Head of caudate nucleus (tissue), 42 donors: ENCODE measurements at places on chromosomes 4 and X.

GRCh38 chr4:41124916-41125548, 89.3 kb downstream of the APBB2 start:
- DNase-seq = no peak

GRCh38 chrX:150587585-150588503, 19.4 kb downstream of the MTM1 start:
- DNase-seq = peak; percentile 49

DNA sequence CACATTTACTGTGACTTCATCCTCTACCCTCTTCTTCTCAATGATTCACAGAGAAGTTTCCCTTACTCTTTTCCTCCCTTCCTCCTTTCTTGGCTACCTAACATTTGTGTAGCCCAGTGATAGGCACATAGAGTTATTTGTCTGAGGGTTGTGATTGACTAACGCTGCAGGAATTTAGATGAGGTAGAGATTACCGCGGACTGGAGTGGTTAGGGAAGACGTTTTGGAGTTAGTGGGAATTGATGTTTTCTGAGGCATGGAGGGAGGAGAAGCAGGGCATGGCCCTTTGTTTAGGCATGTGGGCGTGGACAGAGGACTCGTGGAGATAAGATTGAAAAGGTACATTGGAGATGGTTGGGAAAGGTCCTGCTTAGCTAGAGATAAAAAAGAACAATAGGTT, 246.7 kb downstream of the GPAT3 start:
- no peak for DNase-seq

- DNase-seq = no peak
Observed at GRCh38 chr4:106080376-106080775, 185.1 kb downstream of the NPNT start.

- no peak for DNase-seq
Observed at GRCh38 chr4:128481752-128482480, 194.3 kb upstream of the PGRMC2 start.

DNA sequence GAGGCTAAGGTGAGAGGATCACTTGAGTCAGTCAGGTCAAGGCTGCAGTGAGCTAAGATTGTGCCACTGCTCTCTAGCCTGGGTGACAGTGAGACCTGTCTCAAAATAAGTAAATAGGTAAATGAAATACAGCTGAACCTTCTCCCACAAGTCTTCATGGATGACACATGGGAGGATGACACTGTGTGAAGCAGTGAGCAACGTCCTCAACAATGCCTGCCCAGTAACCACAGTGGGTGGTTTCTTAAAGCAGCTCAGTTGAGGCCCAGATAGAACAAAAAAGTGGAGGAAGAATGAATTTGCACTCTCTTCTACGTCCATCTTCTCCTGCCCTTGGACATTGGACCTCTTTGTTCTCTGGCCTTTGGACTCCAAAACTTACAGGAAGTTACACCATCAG, 52.7 kb downstream of the MSX1 start:
- no peak for DNase-seq

GRCh38 chr4:6634746-6635145, 5.7 kb upstream of the MRFAP1 start:
- DNase-seq = no peak

DNA sequence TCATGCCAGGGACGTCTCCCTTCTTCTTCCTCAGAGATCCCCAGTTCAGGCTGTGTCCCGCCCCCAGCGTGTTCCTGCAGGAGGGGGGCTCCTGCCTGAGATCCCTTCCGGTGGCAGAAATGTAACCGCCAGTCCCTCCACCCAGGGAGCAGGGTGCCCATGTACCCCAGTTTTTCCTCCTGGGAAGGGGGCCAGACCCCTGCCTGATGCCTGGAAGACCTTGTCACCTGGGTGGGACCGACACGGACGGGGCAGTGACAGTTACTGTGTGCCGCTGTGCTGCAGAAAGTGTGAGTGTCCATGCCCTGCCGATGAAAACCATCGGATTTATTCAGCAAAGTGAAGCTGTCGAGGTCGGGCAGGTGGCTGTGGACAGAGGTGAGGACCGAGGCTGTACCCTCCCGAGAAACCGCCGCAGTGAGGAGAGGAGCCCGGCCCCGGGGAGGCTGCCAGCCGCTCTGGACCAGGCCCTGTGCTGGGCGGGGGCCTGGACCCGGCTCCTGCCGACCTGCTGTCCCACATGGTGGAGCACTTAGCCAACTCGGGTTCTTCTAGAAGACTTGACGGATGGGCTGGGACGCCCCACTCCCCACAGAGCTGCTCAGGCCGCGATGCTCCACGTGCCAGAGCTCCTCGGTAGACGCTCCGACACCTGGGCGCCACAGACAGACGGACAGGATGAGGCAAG, 36.7 kb upstream of the HMX1 start:
- DNase-seq = no peak

GRCh38 chr4:58749206-58749605, 1639.0 kb upstream of the IGFBP7 start:
- no peak for DNase-seq

DNA sequence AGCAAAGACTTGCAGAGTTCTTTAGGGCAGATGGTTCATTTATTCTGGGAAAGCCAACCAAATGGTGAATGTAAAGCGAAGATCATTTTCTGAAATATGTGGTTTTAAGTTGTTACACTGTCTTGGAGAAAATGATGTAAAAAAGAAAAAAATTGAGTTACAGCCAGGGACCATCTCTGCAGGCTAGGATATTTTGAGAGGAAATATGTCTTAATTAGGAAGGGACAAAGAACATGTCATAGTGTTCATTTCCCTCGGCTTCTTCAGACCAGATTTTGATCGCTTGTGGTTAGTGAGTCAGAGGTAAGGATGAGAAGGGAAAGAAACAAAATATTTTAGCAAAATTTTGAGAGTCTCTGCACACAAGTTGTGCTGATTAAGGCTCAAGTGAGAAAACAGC, 59.0 kb upstream of the C1QTNF7 start:
- DNase-seq = no peak

- peak; percentile 92 for DNase-seq
Observed at GRCh38 chr4:153204247-153204671, at the start of gene TRIM2. TSS of gene TRIM2 (plus strand) at chr4:153204443. CDS start at chr4:153204531, 88 bp downstream.

DNA sequence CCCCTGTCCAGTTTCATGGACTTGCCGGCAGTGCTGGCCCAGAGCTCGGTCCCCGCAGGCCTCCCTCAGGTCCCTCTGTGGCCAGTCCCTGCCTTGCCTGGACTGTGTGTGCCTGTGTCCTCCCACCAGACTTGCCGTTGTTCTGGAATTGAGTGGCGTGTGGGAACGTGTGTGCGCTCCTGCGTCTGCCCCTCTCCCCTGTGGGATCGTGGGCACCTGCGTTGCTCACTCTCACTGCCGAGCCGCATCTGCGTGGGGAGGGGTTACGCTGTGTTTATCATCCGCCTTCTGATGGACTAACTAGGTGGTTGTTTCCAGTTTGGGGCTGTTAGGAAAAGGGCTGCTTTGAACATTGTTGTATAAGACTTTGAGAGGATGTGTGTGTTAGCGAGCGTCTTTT, 21.2 kb downstream of the PCGF3 start:
- DNase-seq = no peak

GRCh38 chrX:142186103-142186502, 19.0 kb downstream of the MAGEC2 start:
- DNase-seq = no peak

- no peak for DNase-seq
Observed at GRCh38 chr4:64399313-64400109, 9.7 kb downstream of the TECRL start.

DNA sequence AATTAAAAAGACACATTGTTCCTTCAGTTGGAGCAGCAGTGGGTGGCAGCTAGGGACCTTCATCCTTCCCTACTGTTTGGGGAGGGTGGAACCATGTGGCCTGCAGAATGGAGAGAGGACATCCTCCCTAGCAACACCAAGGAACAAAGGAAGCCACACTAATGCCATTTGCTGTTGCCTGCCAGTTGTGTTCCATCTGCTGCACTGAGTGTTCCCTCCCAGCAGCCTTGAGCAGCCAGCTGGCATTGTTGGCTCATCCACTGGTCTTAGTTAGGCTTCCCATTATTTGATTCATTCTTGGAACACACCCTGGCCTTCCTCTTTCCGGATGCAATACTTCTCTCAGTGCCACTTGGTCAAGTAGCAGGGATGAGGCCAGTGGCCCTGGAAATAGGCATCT, 25.0 kb upstream of the HMGB3 start:
- DNase-seq = peak; percentile 5

DNA sequence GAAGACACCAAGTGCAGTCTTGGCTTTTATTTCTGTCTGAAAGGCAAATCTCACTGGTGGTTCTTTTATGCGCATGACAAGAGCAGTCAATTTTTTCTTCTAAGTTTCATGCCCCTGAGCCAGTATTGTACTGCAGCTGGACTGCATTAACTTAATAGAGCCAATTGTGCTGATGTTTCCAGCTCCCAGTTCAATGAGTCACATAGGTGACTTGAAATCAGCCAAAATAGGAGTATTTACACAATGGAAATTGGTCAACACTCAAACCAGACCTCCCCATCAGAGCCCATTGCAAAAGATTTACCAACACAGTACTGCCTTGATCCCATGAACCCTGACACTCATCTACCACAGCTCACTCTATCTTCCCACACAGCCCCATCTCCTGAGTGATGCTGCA, 100.3 kb upstream of the GUCY1A1 start:
- no peak for DNase-seq

DNA sequence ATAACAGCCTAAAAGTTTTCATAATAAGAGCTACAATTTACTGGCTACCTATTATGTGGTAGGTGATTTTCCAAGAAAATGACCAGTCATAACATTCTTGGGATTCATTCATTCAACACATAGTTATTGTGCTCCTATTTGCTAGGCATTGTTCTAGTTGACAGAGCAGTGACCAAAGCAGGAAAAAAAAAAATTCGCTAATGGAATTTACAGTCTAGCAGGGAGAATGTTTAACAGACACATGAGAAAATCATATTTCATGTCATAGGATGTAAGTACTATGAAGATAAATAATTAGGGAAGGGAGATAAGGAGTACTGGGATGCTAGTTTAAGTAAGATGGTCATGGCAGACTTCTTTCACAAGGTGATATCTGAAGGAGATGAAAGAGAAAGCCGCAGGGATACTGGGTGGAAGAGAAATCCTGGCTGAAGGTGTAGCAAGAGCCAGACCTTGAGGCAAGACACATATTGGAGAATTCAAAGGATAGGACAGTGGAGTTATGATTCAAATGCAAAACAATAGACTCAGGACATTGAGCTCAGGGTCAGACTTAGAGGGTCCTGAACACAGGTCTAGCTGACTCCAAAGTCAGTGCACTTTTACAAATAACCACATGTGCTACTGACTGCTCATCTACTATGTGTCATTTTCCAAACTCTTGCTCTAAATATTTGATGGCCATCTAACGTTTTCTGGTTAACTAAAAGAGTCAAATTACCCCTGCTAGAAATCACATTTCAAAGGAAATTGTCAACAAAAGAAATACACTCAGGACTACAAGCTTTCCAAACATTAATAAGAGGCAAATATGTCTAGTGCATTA, 20.4 kb downstream of the SPCS3 start:
- DNase-seq = no peak

DNA sequence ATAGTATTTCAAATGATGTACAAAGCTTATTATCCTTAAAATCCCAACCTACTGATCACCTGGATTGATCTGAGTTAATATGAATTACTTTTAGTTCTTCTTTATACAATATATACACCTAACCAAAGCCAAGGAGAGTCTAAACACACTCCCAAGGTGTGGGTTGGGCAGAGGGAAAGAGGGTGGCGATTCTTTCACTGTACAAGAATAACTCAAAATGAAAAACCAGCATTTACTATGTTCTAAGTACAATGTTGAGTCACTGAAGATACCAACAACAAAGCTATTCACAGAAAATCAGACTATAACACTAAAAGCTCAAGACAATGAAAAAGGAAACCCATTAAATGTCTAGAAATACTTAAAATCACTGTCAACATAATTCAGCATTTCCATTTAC, 46.6 kb downstream of the ANKRD17 start:
- DNase-seq = no peak

GRCh38 chr4:86283371-86283770, 76.5 kb downstream of the MAPK10 start:
- no peak for DNase-seq

GRCh38 chrX:55452833-55453124, 852 bp downstream of the MAGEH1 start:
- DNase-seq = no peak

GRCh38 chrX:119688911-119689321, 4.1 kb downstream of the SEPTIN6 start:
- no peak for DNase-seq

DNA sequence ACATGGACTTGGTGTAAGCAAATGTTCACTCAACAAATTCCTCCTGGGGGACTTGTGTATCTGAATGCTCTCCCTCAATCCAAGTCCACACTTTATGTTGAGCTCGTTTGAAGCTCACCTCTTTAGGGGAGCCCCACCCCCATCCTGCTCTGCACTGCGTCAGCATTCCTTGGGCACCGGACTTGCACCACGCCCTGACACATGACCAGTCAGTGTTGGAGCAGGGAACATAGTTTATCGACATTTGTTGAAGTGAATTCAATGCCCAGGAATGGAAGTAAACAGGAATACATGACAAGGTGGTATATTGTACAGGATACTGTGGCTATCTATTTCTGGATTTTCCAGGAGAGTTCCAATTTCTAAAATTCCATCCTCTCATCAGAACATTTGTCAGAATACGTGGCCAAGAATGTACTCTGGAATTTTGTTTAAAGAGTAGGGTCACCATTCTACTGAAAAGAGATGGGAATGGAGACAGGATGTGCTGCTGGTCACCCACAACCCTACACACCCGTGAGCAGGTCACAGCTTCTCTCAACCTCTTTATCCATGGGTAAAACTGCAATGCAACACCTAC, 60.0 kb upstream of the LNX1 start:
- DNase-seq = no peak

GRCh38 chr4:132065940-132066495, 1083.1 kb upstream of the PCDH10 start:
- no peak for DNase-seq

- no peak for DNase-seq
Observed at GRCh38 chr4:79198951-79199587, 126.8 kb downstream of the NAA11 start.

DNA sequence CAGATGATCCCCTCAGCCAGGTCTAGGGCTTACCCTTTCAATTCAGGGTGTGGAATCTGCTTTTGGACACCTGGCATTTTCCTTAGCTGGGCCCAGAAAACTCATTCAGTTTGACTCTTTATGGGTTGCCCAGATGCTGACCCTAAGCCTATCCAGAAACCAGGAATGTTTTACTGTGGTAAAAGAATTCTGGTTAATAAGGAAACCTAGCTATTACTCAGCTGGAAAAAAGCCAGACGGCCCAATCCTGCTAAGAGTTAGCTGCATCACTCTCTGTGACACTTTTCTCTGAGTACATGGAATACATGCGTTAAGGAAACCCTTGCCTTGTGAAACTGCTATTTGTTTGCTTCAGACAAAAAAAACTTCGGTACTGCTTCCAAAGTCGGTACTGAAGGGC, 28.0 kb downstream of the ING2 start:
- no peak for DNase-seq

DNA sequence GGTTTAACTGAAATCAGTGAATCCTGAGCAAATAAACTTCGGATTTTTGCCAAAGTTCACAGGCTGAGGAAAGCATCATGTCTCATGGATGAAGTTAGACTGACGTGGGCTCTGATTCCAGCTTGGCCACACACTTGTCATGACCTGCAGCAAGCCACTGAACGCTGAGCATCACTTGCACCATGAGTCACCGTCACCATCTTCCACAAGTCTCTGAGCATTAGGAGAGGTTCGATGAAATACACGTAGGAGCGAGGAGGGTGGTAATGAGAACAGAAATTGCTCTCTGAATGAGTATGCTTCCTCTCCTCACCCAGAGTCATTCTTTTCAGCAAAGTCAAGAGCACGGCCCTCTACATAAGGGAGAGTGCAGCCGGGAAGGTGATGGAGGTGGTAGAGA, 3.8 kb upstream of the TRIML2 start:
- peak; percentile 13 for DNase-seq

GRCh38 chrX:132271311-132271778, 52.1 kb upstream of the RAP2C start:
- no peak for DNase-seq
